ENCODE measurements at places on chromosomes 13 and 19.

- DNase-seq, result peak; percentile 47
These were observed 21.4 kb downstream of the LCP1 start for GRCh38 chr13:46160471-46161066.

DNA sequence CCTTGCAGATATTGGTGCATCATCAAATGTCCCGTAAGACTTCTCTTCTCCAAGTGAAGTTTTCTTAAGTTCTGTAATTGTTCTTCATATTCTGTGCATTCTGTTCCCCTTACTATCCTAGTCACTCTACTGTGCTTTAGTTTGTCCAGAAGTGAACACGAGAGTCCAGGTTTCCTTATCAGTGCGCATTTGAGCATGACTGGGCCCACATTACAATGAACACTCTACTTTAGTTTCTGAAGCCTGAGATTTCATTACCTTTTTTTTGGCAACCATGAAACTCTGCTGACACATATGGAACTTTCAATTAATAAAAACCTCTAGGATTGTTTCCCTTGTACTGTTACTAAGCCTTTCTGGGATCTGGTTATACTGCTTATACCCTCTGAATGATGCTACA lies 270.0 kb downstream of the KCNRG start:
- no peak for DNase-seq

GRCh38 chr13:98978280-98978679 lies 416 bp upstream of the DOCK9 start:
- DNase-seq, result no peak

DNA sequence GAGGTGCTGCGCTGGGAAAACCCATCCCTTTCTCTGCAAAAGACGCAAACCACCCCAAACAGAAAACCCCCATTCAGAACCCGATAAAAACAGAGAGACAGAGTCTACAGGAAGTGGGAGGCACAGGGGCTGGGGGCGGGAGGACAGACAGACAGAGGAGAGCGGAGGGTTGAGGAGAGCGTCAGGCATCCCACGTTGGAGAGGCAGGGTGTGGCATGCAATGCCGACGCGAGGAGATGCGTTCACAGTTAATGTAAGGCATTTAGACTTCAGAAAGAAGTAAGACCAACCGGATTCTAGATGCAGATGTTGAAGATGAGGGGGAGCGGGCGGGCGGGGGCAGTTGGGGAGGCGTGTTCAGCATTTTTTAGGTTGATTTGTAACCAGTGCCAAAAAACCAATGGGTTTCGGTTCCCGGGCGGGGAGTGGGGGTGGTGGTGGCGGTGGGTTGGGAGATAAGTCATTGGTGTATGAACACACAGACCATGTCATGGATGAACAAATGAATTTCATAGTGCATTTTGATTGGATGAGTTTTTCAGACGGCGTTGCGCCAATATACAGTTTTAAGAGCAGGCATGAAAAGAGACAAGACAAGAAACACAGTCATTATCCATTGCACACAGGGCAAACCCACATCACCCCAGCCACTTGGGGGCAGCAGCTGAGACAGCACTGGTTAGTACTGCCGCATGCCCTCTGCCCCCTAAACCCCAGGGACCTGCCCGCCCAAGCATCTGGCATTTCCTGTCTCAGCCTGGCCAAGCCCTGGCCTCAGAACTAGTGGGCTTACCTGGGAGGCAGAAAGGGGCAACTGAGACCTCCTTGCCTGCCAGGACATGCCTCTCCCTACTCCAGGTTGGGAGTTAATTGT lies 91.3 kb downstream of the IER2 start:
- no peak for DNase-seq

GRCh38 chr13:33310245-33311038 lies 24.9 kb upstream of the STARD13 start:
- no peak for DNase-seq

GRCh38 chr13:48660361-48661076 lies 6.8 kb downstream of the CYSLTR2 start:
- no peak for DNase-seq

- no peak for DNase-seq
These were observed 45.8 kb upstream of the RGCC start for GRCh38 chr13:41411522-41411921.

GRCh38 chr19:41415154-41415571 lies 12.0 kb downstream of the B3GNT8 start:
- no peak for DNase-seq

DNA sequence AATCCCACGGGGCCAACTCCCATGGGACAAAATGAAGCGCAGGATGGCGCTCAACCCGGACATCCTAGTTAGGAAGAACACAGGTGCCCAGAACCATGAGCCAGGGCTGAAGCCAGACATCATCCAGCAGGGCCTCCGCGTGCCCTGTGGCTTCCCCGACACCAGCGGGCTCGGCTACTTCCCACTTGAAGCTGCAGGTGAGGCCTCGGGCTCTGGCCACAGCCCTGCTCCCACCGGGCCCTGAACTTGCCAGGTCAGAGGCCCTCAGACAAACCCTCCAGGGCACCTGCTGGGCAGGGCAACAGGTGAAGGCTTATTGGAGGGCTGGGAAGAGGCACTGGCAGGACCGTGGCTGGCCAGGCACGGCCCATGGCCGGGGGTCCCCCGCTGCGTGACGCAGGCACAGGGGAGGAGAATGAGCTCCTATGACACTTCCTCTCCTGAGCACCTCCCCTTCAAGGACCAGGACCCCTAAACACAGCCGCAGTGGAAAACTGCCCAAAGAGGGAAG lies 117.7 kb downstream of the STK24 start:
- no peak for DNase-seq

GRCh38 chr13:113403255-113404104 lies 39.5 kb upstream of the GRTP1 start:
- no peak for DNase-seq

DNA sequence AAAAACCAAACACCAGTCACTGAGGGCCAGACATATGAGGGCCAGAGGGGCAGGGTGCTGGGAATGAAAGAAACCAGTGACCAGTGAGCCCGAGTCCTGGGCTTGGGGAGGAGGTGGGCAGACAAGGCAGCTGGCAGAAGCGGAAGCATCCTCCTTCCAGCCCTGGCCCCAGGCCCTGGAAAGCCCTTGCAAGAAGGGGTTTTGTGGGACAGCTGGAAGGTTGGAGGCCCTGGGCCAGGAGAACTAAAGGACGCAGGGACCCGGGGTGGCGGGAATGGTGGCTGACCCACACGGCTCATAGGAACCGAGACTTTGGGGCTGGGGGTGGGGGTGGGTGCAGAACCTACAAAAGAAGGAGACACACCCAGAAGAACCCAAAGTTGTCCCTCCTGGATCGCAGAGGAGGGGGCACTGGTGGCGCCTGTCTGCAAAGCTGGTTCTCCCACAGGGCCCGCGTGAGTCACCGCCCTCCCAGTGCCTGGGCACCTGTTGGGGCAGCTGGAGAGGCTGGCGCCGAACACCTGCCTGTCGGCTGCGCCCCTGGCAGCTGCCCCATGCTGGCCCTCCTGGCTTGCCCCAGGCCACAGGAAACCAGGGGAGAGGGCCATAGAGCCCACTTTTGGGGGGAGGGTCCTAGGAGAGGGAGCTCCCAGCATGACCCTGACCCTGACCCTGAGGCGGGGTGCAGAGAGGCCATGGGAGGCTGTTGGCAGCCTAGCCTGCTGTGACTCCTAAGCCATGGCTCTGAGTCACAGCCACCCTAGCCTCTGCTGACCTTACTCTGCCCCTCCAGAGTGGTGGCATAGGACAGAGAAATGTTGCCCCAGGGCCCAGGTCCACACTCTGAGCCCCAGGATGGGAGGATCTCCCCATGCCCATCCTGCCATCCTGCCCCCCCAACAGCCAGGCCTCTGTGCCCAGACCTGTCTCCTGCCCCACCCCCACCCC lies 802 bp downstream of the DMPK start:
- peak; percentile 57 for DNase-seq

DNA sequence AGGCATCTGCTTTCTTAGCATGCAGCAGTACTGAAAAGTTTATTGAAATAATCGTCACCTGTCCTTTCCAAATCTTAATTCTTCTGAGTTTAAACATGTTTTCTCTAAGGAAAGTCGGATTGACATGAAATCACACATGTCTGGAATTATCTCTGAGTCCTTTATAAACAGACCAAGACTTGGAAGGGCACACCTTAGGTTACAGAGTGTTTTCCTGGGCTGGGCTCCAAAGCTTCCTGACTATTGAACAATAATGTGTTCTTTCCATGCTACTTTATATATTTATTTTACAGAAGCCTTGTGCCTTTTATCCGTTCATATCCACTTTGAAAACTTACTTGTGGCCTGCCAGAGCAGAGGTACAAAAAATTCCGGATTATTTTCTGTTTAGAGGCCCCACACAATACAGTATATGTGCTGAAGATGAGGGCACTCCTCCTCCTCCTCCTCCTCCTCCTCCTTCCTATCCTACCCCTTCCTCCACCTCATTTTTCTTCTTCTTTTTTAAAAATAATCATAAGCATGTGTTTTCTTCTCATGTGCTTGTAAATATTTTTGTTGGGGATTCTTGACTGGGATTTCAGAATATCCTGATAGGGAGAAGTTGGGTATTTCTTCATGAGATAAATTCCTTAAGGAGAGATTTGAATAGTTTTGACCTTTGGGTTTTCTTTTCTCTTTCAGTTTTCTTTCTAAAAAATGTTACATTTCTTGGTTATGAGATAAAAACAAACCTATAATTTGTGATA lies 52.3 kb downstream of the LRCH1 start:
- DNase-seq, result no peak

- DNase-seq, result no peak
These were observed 11.8 kb downstream of the SLC25A30 start for GRCh38 chr13:45406421-45406820.

DNA sequence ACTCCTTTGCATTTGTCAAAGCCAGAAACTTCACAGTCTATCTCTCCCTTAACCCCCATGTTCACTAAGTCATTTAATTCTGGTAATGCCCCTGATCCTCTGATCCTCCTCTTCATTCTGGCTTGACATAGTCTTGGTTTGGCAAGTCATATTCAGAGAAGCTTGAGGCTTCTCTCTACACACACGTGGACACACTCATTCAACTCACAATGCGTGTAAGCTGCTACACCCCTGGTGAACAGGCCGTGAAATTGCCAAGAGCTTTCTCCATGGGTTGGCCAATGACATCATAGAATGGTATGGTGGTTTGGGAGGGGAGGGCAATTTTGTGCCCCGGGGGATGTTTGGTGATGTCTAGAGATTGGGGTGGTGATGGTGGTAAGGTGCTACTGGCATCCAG lies 47.9 kb upstream of the FLT1 start:
- no peak for DNase-seq

- DNase-seq, result no peak
These were observed 14.1 kb downstream of the KRTDAP start for GRCh38 chr19:35476149-35476548.

- no peak for DNase-seq
These were observed 1.8 kb downstream of the TMEM91 start for GRCh38 chr19:41377977-41378709.

- no peak for DNase-seq
These were observed 5.7 kb downstream of the MIDN start for GRCh38 chr19:1254081-1254527.

DNA sequence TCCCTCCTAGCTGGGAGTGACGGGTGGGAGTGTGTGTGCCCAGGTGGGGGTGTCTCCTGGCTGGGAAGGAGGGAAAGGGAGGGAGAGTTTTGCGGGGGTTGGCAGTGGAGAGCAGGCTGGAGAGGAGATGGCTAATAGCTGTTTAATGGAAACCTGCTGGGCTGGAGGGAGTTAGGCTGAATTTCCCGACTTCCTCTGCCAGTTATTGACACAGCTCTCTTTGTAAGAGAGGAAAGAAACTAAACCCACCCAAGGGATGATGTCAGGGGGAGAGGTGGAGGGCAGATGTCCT lies 10.2 kb upstream of the ILF3 start:
- DNase-seq, result no peak

- DNase-seq, result no peak
These were observed 67.0 kb upstream of the TEX29 start for GRCh38 chr13:111253365-111253872.

DNA sequence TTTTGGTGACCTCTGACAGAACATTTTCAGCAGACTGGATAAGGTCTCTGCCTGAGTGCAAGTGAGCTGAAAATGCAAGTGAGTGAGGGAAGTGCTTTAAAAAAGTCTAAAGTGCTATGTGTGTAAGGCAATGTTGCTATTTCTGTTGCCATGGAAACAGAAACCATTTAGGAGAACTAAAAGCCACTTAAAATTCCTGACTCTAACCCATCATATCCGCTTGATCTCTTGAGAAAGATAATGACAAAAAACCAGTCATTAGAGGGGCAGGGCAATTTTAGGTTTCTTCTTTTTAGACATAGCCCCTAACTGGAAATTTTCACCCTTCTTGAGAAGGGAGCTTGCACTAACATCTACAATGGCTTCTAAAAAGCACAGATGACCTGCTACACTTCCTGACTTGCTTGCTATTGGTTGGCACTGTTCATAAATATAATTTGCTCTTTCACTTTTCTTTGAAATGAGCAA lies at the start of gene CYSLTR2:
CYSLTR2 (plus strand) TSS at position 458 of the 468 bp plus-strand sequence. CDS start 52,889 bp downstream, outside the sequence.
- peak; percentile 2 for DNase-seq

GRCh38 chr19:11574689-11575088 lies 2.8 kb downstream of the ACP5 start:
- no peak for DNase-seq

DNA sequence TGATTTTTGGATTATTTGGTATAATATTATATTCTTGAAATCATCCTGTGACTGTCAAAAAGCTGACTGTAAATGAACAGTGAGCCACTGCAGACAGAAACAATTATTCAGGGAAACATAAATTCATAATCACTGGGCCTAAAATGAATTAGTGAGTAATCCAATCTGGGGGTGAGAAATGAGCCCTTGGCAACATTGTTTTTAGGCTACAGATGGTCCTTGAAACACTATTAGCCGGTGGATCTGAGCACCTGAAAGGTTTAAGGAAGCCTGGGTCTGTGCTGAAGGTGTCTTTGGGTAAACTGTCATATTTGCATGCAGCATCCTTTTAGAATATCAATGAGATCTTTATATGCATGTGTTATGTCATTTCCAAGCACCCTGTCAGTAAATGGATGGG lies 290.7 kb downstream of the ATP8A2 start:
- DNase-seq, result no peak

DNA sequence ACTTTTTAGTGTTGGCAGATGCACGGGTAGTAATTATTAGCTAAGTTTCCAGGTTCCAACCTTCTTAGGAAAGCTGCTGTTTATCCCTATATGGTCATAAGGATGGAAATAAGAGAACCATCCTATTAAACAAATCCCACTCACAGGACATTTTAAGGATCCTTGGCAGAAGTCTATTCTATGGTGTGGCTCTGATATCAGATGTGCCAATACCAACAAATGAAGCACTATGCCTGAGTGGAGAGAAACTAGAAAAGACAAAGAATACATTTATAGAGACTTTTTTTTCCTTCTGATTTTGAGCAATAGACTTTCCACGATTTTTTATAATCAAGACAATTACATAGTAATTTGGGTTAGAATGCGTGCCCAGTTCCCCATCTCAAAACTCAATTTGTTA lies 12.6 kb downstream of the PCDH17 start:
- no peak for DNase-seq

DNA sequence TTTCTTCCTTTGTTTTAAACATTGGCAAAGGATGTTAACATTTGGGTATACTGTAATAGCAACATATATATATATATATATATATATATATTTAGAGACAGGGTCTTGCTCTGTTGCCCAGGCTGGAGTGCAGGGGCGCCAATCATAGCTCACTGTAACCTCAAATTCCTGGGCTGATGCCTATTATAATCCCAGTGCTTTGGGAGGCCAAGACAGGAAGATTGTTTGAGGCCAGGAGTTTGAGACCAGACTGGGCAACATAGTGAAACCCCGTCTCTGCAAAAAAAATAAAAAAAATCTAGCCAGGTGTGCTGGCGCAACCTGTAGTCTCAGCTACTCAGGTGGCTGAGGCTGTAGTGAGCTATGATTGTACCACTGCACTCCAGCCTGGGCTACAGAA lies 5.4 kb downstream of the BLVRB start:
- no peak for DNase-seq

- no peak for DNase-seq
These were observed 1194.0 kb downstream of the PCDH9 start for GRCh38 chr13:66036024-66036614.

Data from A549 (cell line).